ENCODE measurements at places on chromosomes 6 and 20.

GRCh38 chr6:128479048-128479666, 41.2 kb downstream of the PTPRK start:
- no peak for DNase-seq

DNA sequence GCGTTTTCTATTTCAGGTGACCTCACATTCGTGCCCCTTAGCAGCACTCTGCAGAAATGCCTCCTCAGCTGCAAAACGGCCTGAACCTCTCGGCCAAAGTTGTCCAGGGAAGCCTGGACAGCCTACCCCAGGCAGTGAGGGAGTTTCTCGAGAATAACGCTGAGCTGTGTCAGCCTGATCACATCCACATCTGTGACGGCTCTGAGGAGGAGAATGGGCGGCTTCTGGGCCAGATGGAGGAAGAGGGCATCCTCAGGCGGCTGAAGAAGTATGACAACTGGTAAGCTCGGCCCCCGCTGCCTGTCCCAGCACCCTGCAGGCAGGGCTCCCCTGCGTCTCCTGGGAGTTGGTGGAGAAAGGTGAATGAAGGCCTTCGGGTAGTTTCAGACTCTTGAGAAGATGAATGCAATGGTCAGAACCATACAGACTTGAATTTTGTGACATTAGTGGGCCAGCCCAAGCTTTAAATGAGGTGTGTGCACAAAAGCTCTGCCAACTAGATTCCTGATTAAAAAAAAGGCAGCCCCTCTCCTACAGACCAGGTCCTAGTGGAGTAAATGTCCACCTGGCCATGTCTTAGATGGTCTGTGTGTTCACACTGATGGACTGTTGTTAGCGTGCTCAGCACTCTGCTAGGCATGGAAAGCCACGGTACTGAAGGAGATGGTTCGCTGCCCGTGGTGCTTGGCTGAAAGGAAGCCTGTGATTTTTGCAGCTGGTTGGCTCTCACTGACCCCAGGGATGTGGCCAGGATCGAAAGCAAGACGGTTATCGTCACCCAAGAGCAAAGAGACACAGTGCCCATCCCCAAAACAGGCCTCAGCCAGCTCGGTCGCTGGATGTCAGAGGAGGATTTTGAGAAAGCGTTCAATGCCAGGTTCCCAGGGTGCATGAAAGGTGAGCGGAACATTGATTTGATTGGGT, 708 bp downstream of the PCK1 start:
- no peak for DNase-seq

- DNase-seq: no peak
Measured at GRCh38 chr6:44045672-44046015, 81.6 kb downstream of the MRPL14 start.

- no peak for DNase-seq
Measured at GRCh38 chr6:105313211-105313610, 89.7 kb downstream of the PREP start.

DNA sequence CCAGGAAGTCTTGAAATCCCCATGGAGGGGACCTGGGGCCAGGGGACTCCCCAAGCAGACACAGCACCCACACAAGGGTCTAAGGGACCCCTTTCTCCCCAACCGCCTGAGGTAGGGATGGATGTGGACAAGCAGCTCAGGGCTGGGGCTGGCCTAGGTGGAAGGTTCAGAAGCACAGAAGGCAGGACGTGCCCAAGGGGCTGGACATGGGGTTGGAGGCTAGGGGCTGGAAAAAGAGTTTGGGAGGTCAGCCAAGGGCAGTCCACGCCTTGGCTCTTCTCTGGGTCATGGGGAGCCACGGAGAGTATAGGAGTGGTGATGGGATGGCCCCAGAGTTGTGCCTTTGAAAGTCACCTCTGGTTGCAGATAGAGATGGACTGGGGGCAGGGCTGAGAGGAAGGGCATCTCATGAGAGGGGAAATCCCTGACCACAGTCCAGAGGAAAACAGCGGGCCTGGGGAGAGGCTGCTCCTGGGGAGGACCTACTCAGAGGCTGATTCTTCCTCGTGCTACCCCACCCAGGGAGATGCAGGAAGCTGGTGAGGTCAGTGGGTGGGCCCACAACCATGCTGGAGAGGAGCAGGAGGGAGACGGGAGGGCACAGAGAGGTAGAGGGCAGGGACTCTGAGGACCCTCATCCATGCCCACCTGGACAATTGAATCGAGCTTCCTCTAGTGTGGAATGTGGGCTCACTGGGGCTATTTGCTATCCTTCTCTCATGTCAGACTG, 2.5 kb upstream of the HSPA12B start:
- no peak for DNase-seq

DNA sequence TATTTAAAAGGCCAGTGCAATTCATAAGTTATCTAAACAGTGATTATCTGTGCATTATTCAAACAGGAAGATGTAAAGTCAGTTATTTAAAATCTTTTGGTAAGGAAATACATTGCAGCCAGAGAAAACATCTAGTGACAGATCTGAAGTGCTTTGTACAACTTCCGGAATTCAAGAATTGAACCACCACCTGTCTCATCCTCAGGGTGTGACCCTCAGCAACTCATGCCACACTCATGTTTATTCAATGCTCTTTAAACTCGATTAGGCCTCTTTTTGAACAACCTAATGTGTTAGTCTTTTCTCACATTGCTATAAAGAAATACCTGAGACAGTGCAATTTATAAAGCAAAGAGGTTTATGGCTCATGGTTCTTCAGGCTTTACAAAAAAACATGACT, 62.6 kb upstream of the GGTLC1 start:
- DNase-seq: no peak
